Small intestine (tissue), 16 donors: ENCODE measurements at places on chromosomes 2 and 18.

DNA sequence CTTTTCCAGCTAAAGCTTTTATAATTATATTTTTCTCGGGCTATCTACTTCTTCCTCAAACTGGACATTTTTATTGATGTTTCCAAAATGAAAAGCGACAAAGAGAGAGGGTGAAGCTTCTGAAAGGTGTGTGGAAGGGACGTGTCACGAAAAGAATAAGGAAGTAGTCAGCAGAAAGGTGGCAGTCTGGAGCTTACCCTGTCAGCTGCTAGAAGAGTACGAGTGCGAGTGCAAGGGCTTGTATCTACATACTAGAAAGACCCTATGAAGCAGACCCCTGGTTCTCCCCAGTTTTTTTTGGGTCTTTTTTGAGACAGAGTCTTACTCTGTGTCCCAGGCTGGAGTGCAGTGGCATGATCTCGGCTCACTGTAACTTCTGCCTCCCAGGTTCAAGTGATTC lies 14.6 kb downstream of the FHL2 start:
- DNase-seq, result no peak

DNA sequence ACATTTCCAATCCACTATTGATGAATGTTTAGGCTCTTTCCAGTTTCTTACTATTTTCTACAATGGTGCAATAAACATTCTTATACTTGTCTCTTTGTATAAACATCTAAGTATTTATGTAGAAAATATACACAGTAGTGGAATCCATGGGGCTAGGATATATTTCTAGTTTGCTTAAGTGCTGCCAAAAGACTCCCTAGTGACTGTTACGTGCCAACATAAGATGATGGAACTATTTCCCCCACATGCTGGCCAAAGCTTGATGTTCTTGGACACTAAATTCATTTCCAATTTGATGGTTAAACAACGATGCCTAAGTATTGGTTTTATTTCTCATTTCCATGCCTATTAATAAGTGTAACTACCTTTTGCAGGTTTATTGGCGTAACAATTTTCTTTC lies 378.4 kb upstream of the HNRNPA3 start:
- no peak for DNase-seq

- no peak for DNase-seq
Observed at GRCh38 chr2:65654496-65654895, 222.1 kb upstream of the SPRED2 start.

DNA sequence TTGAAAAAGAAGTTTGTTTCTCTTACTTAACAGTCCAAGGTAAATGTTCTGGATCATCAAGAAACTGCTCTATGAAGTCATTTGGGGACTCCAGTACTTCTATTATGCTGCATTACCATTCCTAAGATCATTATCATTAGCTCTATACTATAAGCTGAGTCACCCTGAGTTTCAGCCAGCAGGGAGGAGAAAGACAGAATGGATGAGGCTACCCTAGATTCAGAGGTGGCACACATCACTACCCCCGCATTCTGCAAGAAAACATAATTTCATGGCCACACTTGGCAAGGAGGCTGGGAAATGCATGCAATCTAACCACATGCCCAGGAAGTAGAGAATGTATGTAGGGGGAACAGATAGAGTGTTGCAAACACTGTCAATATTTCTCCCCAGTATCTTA lies 16.6 kb upstream of the LNPK start:
- DNase-seq, result no peak

DNA sequence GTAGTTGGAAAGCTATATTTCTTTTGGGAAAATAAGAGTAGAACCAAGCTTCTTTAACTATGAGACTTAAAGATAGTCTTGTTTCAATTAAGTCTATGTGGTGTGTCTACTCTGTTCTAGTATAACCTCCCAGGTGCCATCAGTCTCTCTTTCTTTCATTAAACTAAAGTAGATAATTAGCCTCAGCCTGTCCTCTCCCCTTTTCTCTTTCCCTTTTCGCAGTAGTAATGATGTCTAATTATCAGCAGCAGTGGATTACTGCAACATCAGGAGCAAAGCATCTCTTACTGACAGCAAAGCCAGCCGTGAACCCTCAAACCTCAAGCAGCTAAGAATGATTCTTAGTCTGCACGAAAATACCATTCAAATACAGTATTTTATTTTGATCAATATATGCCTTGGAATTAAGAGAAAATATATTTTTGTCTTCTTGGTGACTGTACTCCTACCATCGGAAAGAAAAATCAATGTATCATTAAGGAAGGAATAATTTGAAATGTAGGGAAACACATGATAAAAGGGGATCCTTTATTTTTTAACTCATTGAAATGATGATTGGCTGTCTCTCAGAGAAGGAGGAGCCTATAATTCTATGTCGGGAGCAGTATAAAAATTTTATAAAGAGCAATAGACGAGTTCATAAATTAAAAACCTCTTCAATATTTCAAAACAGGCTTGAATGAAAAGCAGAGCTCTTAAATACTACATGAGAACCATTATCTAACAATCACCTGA lies 4.5 kb downstream of the NOL4 start:
- DNase-seq, result no peak
